ENCODE measurements at places on chromosomes 5 and 9. TPM values are rescaled to one million over a fixed set of nuclear protein-coding genes. Genes with fewer than 3 reads are reported as not detected.

- H3K4me3 ChIP-seq: no peak overlapping the region
- no peaks in the 10 kb centered on the region for H3K27me3 ChIP-seq
- DNase-seq: no peak
- no peaks in the 10 kb centered on the region for H3K4me1 ChIP-seq
Measured at GRCh38 chr5:113371721-113372196, 63.0 kb downstream of the TSSK1B start.

DNA sequence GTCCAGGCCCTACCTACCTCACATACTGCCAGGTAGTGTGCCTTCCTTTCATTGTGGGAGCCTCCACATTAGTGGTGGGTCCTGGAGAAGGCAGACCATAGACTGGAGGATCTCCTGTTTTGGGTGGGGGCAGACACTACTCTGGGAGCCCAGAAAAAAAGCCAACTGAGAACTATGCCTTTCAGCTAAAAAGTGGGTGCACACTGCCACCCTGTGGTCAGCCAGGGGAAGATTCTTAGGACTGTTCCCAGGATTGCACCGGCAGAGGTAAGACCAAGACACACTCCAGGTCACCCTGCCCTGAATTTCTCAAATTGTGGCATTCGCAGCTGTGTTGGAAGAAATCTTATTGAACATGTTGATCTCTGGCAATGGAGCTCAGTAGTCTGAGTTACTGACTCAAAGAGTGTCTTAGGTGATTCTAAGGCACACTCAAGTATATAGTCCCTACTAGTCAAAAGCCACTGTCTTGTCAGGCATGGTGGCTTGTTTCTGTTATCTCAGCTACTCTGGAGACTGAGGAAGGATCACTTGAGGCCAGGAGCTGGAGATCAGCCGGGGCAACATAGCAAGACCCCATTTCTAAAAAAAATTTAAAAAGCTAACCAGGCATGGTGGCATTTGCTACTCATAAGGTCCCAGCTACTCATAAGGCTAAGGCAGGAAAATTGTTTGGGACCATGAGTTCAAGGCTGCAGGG lies 3.6 kb downstream of the SIGMAR1 start:
- H3K27ac ChIP-seq: no peak overlapping the region
- H3K36me3 ChIP-seq: no peaks in the 10 kb centered on the region
- no peaks in the 10 kb centered on the region for H3K4me1 ChIP-seq
- H3K27me3 ChIP-seq: peaks cover 11% of the 10 kb centered on the region

DNA sequence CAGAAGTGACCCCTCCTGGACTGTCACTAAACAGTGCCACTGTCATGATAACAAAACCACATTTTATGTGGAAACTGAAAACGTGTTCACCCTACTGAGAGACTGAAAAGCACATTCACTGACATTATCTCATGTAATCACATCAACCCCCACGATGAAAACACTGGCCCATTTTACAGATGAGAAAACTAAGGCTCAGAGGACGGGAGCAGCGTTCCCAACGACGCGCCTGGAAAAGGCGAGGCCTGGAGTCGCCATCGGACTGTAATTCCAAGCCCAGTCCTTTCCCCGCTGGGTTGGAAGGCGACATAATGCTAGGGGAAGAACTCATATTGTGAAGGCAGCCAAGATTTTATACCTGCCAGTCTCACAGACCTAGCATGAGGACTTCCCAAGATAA lies 140.0 kb downstream of the ADAMTS2 start:
- no peak overlapping the region for H3K27ac ChIP-seq
- H3K4me1 ChIP-seq: no peaks in the 10 kb centered on the region
- no peaks in the 10 kb centered on the region for H3K36me3 ChIP-seq
- H3K27me3 ChIP-seq: no peaks in the 10 kb centered on the region

GRCh38 chr9:130034570-130034969 lies 8.4 kb downstream of the FNBP1 start:
- H3K27ac ChIP-seq: no peak overlapping the region
- no peaks in the 10 kb centered on the region for H3K27me3 ChIP-seq
- H3K4me1 ChIP-seq: peaks cover 6% of the 10 kb centered on the region
- no peaks in the 10 kb centered on the region for H3K36me3 ChIP-seq
- no peak overlapping the region for H3K4me3 ChIP-seq

GRCh38 chr9:125950880-125951471 lies 203.8 kb downstream of the PBX3 start:
- no peak for DNase-seq
- H3K4me3 ChIP-seq: no peak overlapping the region
- H3K27ac ChIP-seq: no peak overlapping the region
- H3K4me1 ChIP-seq: no peaks in the 10 kb centered on the region
- no peaks in the 10 kb centered on the region for H3K27me3 ChIP-seq

SLC34A1 gene
- not detected for total RNA-seq

DNA sequence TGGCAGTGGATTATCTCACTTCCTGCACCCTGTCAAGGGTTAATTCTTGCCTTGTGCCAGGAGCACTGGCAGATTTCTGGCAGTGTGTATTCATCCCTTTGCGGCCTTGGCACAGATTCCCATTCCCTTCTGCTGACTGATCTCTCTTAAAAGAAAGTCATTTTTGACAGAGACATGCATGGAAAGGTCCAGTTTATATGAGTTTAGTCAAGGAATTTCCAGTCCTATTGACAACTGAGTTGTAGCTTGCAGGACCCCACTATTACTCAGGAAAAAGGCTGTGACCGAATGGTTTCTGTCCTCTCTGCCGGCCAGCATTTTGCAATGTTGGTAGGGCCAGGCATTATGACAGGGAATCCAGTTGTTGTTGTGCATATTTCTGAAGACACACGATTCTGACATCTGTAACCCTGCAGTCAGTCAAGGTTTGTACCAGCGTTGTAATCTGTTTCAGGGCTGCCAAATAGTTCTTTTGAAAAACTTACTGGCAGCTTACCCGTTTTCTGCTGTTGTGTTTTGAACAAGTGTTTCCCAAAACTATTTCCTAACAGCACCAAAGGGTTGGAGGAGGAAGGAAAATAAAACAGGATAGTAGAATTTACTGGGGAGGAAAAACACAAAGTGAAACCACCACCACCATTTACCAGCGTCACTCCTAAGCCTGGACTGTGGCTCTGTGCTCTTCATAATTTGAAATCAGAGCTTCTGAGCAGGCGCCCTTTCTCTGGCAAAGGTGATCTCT lies 243.4 kb upstream of the KLF4 start:
- no peaks in the 10 kb centered on the region for H3K4me1 ChIP-seq
- H3K4me3 ChIP-seq: no peak overlapping the region
- no peaks in the 10 kb centered on the region for H3K27me3 ChIP-seq
- no peaks in the 10 kb centered on the region for H3K36me3 ChIP-seq
- peak overlapping the region; percentile 45 for H3K27ac ChIP-seq
- no peak for DNase-seq

DNA sequence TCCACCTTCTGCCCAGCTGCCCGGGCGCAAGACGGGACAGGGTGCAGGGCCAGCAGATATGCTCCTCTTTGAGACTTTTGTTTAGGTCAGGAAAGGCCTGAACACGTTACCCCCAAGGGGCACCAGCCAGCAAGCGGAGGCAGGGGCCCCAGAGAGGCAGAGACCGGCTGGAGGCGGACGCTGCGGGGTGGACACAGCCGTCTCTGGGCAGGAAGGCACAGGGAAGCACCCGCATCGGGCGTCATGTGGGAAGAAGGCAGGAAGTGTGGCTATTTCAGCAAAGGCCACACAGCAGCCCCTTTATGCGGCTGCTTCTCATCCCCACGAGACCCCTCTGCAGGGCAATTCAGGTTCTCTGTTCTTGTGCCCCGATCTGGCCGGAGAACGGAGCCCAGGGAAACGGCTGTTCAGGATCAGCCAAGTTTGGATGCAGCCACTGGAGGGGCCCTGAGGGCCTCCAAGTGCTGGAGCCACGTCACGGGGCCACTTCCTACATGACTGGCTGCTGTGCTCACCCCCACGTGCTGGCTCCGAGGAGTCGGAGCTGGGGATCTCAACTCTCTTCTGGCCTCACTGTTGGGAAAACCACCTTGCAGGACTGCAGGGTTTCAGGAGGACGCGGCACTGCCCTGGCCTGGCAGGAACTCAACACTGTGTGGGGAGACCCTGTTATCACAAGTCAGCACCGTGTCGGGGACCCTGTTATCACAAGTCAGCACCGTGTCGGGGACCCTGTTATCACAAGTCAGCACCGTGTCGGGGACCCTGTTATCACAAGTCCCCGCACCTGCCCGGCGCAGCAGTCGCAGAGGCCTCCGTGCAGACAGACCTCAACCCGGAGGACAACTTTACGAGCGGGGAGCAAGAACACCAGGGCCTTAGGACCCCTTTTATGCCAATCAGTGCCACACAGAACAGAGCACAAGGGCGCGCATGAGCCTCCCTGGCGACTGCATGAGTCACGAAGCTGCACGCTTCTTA lies 44.4 kb downstream of the SLC12A7 start:
- H3K4me3 ChIP-seq: no peak overlapping the region
- H3K36me3 ChIP-seq: no peaks in the 10 kb centered on the region
- no peaks in the 10 kb centered on the region for H3K4me1 ChIP-seq

DNA sequence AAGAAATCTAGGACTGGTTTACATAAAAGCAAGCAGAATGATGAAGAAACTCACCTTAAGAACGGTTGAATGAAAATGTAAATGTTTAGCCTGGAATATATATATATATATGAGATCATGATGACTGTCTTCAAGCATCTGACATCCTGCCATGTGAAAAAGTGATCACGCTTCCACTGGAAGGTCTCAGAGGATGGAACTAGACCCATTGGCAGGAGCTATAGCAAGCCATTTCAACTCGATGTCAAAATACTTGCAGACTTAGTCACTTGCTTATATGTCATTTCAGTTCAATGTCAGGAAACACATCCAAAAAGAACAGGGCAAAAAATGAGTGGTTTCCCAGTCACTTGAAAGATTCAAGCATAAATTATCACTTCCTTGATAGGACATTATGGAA lies 22.2 kb upstream of the TMEM161B start:
- no peak overlapping the region for H3K4me3 ChIP-seq
- no peaks in the 10 kb centered on the region for H3K4me1 ChIP-seq
- no peak overlapping the region for H3K27ac ChIP-seq
- H3K27me3 ChIP-seq: no peaks in the 10 kb centered on the region
- peaks cover 4% of the 10 kb centered on the region for H3K36me3 ChIP-seq
- no peak for DNase-seq

- H3K4me1 ChIP-seq: no peaks in the 10 kb centered on the region
- no peak for DNase-seq
- no peak overlapping the region for H3K27ac ChIP-seq
- H3K27me3 ChIP-seq: peaks cover 8% of the 10 kb centered on the region
- H3K36me3 ChIP-seq: no peaks in the 10 kb centered on the region
- no peak overlapping the region for H3K4me3 ChIP-seq
Measured at GRCh38 chr5:181161534-181162175, 14.3 kb downstream of the OR2V2 start.

All from colonic mucosa (tissue), 4 donors.